ENCODE measurements at places on chromosomes 12 and 14.

DNA sequence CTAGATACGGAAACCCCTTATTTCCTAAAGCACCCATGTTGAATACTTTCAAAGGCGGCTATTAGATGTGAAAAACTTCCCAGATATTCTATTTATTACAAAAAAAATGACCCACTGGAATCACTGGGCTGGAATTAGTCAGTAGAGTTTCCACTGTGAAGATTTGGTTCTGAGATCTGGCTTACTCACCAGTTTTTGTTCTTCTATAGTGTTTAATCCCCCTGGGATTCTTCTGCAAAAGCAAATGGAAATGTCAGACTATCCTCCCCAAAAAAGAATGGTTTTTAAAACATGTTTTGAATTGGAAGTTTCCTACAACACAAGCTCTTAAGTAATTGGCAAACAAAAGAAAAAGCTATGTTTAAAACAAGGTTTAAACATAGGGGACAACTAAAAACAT lies 166.4 kb downstream of the STXBP6 start:
- DNase-seq, result no peak

DNA sequence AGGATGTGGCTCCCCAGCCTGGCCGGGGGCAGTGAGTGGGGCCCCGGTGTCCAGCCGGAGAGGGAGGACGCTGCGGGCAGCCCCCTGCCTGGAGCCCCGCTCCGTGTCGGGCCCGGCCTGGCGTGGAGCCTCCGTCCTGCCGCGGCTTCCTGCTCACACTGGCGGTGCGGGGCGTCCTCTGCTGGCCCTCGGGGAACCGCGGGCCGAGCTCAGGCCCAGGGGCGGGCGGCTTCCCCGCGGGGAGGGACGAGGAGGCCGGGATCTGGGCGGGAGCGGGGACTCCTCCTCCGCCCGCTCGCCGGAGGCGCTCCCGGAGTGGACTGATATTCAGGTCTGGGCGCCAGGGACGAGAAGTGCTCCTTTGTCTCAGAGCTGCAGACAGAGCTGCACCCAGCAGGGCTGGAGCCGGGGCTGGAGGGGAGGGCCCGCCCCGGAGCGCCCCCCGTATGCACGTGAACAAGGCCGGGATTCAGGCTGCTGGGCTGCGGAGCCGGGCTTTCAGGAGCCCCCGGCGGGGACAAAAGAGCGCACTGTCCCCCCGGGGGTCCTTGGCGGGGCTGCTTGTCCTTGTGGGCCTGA lies 2.2 kb downstream of the MMP17 start:
- DNase-seq, result no peak

DNA sequence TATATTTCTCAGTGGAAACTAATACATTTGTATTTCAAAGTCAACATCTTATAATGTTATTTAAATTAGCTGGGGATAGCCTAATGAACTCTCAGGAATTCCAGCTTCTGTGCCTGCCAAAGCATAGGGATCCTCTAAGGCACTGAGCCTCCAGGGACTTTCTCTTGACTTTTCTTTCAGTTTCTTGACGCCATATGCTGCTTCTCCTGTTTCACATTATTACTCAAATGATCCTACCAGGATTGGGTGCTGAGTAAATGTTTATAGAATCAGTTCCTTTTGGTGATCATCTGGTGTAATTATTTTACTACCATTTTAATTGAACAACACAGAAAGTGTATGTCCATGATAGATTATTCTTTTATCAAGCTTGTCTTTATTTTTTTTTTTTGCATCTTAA lies 7.9 kb downstream of the METTL25 start:
- DNase-seq, result no peak

GRCh38 chr12:30973830-30974229 lies 47.3 kb downstream of the TSPAN11 start:
- no peak for DNase-seq

GRCh38 chr14:90061685-90062126 lies at the start of gene KCNK13:
Gene KCNK13, plus strand, starts transcription at chr14:90061994. Its CDS starts 212 bp downstream, at chr14:90062206.
- DNase-seq, result no peak

GRCh38 chr12:93341409-93342049 lies 36.2 kb upstream of the NUDT4 start:
- no peak for DNase-seq

All from activated CD4-positive, alpha-beta T cell treated with anti-CD3 and anti-CD28 coated beads for 24 hours (primary cell).